Aorta (tissue), 5 donors: ENCODE measurements at places on chromosomes 1 and 21. TPM values are rescaled to one million over a fixed set of nuclear protein-coding genes. Genes with fewer than 3 reads are reported as not detected.

DNA sequence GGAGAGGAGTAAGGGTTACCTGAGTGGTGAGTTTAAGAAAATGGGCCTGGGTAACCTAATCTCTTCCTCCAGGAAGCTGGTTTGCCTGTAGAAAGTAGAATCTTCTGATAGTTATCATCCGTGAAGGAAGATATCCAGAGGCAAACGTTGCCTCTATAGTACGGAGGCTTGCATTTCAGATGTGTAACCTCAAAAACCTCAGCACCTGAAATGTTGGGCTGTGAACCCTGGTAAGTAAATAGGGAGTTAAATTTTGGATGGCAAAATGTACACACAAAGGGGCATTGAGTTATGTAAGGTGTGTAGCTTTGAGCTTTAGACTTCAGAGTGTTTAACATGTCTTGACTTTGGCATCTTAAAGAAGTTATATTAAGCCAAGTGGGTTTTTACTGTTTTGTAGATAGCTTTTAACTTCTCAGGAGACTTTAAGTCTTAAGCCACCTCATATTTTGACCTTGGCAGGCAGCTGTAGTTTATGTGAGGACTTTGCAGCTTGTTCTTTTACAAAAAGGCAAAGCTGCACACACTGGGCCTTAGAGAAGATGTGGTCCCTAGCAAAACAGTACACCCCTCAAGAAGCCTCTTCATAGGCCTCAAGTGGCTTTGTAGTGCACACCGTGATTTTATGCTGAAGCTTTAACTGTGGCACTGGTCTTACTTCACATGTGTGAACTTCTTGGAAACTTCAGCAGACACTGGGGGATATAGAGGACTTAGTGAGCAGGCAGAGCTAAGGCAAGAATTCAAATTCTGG is 83.4 kb downstream of the SNRPE start:
- H3K27me3 ChIP-seq: no peaks in the 10 kb centered on the region
- H3K36me3 ChIP-seq: no peaks in the 10 kb centered on the region
- H3K4me1 ChIP-seq: no peaks in the 10 kb centered on the region
- DNase-seq: no peak
- no peak overlapping the region for H3K27ac ChIP-seq
- H3K4me3 ChIP-seq: no peak overlapping the region

The ABCD3 gene
- 34.7 TPM for total RNA-seq

GRCh38 chr1:3641046-3641760 is 8.7 kb downstream of the WRAP73 start:
- H3K4me3 ChIP-seq: no peak overlapping the region
- peaks cover 12% of the 10 kb centered on the region for H3K36me3 ChIP-seq
- H3K27ac ChIP-seq: no peak overlapping the region
- H3K4me1 ChIP-seq: no peaks in the 10 kb centered on the region
- DNase-seq: peak; percentile 61

DNA sequence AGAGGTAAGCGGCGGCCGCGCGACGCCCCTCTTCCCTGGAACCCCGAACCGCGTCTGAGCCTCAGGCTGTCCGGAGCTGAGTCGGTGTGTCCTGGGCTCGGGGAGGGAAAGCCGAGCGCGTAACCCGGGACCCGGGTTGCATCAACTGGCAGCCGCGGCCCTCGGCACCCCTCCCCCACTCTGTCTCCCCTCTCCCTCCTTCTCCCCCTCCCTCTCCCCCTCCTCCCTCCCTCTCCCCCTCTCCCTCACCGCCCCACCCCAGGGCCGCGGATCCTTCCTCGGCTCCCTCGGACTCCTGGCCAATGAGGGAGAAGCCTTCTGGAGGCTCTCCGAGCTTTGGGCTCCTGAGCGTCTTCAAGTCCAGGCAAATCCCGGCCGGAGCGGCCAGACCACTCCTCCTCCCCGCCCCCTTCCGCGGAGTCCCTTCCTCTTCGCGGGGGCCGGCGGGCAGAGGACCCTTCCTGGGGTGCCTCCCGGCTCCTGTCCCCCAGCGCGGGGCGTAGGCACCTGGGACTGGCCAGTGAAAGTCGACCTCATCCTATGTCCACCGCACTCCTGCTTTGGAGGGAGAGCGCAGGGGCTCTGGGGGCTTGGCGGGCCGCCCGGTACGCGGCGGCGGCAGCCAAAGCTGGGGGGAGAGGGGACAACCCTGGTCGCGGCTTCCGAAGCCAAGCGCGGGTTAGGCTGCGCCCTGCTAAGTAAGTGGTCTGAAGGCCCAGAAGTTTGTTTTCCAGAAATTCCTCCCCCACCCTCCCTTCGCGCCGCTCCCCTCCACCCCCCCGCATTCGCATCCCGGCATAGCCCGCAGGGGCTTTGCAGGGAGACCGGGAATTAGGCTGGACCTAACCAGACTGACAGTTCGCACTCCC is 850 bp downstream of the SESN2 start:
- H3K27ac ChIP-seq: peak overlapping the region; percentile 65
- no peaks in the 10 kb centered on the region for H3K27me3 ChIP-seq
- H3K4me3 ChIP-seq: peak overlapping the region; percentile 64

The TLCD4 gene
- total RNA-seq: 17.3 TPM

GRCh38 chr1:24900486-24900849 is 29.6 kb downstream of the RUNX3 start:
- no peak overlapping the region for H3K27ac ChIP-seq
- peak; percentile 41 for DNase-seq
- H3K36me3 ChIP-seq: no peaks in the 10 kb centered on the region
- no peaks in the 10 kb centered on the region for H3K4me1 ChIP-seq

- no peak overlapping the region for H3K27ac ChIP-seq
- no peak for DNase-seq
- no peak overlapping the region for H3K4me3 ChIP-seq
- no peaks in the 10 kb centered on the region for H3K36me3 ChIP-seq
Observed at GRCh38 chr1:81550753-81551152, 250.0 kb upstream of the ADGRL2 start.

The SLC6A9 gene
- 5.5 TPM for total RNA-seq

GRCh38 chr1:109040627-109040988 is 1.3 kb downstream of the WDR47 start:
- H3K27ac ChIP-seq: no peak overlapping the region
- no peak for DNase-seq
- H3K4me1 ChIP-seq: no peaks in the 10 kb centered on the region

The MFAP2 gene
- total RNA-seq: 29.9 TPM

- H3K27me3 ChIP-seq: no peaks in the 10 kb centered on the region
- no peaks in the 10 kb centered on the region for H3K36me3 ChIP-seq
- DNase-seq: no peak
- no peak overlapping the region for H3K4me3 ChIP-seq
Observed at GRCh38 chr1:162253790-162254189, 122.9 kb downstream of the SPATA46 start.

GRCh38 chr1:52007215-52008002 is 16.9 kb upstream of the RAB3B start:
- no peak overlapping the region for H3K4me3 ChIP-seq
- no peaks in the 10 kb centered on the region for H3K27me3 ChIP-seq
- H3K27ac ChIP-seq: no peak overlapping the region
- DNase-seq: no peak

DNA sequence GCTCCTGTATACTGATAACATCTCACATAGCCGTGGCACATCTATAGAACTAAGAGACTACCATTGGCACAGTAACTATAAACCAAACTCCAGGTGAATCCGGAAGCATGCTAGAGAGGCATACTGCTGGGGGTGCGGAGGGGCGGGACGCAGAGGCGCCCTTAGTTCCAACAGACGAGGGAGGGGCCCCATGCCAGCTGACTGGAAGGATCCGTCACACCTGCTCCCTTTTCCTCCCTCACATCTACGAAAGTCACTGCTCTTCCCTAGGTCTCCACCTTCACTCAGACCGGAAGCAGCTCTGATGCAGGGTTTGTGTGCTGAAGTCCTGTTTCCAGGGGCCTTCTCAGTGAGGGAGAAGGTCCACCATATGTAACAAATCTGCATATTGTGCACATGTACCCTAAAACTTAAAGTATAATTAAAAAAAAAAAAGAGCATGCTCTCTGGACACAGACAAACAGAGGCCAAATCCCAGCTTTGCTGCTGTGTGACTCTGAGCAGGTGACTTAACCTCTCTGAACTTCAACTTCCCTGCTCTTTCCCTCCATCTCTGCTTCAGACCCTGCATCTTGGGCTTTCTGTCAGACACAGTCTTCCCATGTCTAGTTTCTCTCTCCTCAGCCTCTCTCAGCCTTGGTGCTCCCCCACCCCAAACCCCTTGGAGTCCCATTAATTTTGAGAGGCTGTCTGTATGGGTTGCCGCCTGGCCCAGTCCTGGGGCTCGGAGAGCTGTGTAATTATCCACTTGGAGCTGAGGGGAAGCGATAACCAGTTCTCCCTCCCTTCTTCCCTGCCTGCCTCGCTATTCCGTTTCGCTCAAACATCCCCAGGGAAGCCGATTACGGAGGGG is 7.8 kb upstream of the GJB5 start:
- no peak overlapping the region for H3K4me3 ChIP-seq
- H3K4me1 ChIP-seq: no peaks in the 10 kb centered on the region
- peak; percentile 58 for DNase-seq
- no peaks in the 10 kb centered on the region for H3K27me3 ChIP-seq
- no peak overlapping the region for H3K27ac ChIP-seq

The PDZK1IP1 gene
- 3.7 TPM for total RNA-seq

The S100A4 gene
- 967 TPM for total RNA-seq

DNA sequence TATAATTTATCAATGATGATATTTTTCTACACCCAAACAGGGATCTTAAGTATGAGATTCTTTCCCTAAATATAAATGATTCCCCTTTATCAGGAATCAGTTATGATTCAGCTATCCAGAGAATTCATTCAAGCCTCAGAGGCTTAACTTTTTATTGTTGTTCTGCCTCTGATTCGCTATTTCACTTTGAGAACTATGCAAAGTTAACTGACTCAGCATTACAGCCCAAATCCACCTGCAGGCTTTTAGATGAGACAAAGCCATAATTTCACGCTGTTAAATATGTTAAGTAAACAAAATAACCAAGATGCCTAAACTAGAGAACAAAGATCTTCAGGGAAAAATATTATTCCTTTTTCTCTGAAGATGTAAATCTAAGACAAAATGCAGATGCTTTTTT is 8.5 kb downstream of the SCYL3 start:
- no peak overlapping the region for H3K4me3 ChIP-seq
- no peaks in the 10 kb centered on the region for H3K27me3 ChIP-seq
- DNase-seq: no peak
- H3K4me1 ChIP-seq: no peaks in the 10 kb centered on the region

- no peaks in the 10 kb centered on the region for H3K27me3 ChIP-seq
- DNase-seq: no peak
Observed at GRCh38 chr1:98480271-98480670, 181.2 kb upstream of the SNX7 start.

The NID1 gene
- 63.3 TPM for total RNA-seq

- H3K27me3 ChIP-seq: no peaks in the 10 kb centered on the region
- H3K4me3 ChIP-seq: peak within 1 kb of the TSS; percentile 29
- H3K4me1 ChIP-seq: no peaks in the 10 kb centered on the region
- peak; percentile 91 for DNase-seq
- H3K27ac ChIP-seq: no peak within 1 kb of the TSS
Observed at GRCh38 chr1:27872059-27872801, at the start of gene THEMIS2. Gene THEMIS2, plus strand, starts transcription at chr1:27872544. Its CDS starts 28 bp downstream, at chr1:27872572.

- no peak overlapping the region for H3K4me3 ChIP-seq
- H3K27me3 ChIP-seq: no peaks in the 10 kb centered on the region
- no peaks in the 10 kb centered on the region for H3K36me3 ChIP-seq
- no peak overlapping the region for H3K27ac ChIP-seq
- H3K4me1 ChIP-seq: no peaks in the 10 kb centered on the region
- DNase-seq: no peak
Observed at GRCh38 chr1:245448975-245449431, 294.2 kb downstream of the KIF26B start.

The CHIA gene
- not detected for total RNA-seq

The DENND2D gene
- 12.3 TPM for total RNA-seq

DNA sequence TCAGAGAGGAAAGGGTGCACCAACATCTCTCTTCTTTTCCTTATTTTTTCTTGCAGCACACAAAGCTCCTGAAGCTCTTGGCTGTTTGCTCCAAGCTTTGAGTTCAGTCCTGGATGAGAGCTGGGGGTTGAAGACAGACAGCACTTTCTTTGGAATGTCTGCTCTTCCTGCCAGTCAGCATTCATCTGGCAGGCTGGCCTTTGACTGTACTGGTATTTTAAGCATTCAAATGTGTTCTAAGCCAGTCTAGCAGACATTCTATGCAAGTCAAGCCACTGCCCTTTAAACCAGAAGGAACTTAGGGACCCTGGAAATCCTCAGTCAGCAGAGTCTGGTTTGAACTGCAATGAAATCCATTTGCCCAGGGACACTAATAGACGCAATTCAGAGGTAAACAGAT is 45.0 kb downstream of the XCL1 start:
- H3K36me3 ChIP-seq: no peaks in the 10 kb centered on the region
- peaks cover 2% of the 10 kb centered on the region for H3K4me1 ChIP-seq
- H3K4me3 ChIP-seq: no peak overlapping the region
- H3K27me3 ChIP-seq: no peaks in the 10 kb centered on the region

DNA sequence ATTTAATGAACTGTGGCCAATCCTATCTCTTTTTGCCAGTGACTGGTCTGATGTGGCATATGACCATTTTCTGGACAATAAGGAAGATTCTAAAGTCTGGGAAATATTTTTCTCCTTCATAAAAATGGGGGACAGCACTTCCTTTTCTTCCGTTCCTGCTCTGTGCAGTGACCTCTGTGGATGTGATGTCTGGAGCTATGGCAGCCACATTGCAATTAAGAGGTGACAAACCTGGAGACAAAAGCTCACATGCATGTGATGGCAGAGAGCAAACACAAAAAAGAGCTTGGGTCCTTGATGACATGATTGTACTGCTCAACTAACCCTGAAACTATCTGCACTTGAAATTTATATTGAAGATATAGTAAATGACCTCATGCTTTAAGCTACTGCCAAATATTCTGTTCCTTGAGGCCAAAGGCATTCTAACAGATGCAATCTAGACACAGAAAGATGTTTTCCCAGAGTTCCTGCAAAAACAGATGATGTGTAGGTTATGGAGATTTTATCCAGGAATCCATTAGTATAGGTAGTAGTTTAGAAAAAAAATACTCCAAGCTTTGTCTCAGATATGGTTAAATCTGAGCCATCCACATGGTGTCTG is 2.2 kb upstream of the MAGI3 start:
- no peaks in the 10 kb centered on the region for H3K4me1 ChIP-seq
- no peak overlapping the region for H3K4me3 ChIP-seq
- no peaks in the 10 kb centered on the region for H3K36me3 ChIP-seq
- H3K27me3 ChIP-seq: no peaks in the 10 kb centered on the region

- no peak overlapping the region for H3K27ac ChIP-seq
- H3K4me1 ChIP-seq: no peaks in the 10 kb centered on the region
- H3K4me3 ChIP-seq: no peak overlapping the region
- no peaks in the 10 kb centered on the region for H3K36me3 ChIP-seq
Observed at GRCh38 chr21:21688889-21689288, 690.7 kb downstream of the NCAM2 start.

- H3K36me3 ChIP-seq: no peaks in the 10 kb centered on the region
- no peak for DNase-seq
- no peaks in the 10 kb centered on the region for H3K27me3 ChIP-seq
Observed at GRCh38 chr1:153475282-153475681, 14.8 kb upstream of the S100A7 start.

GRCh38 chr1:87400813-87401212 is 72.1 kb downstream of the LMO4 start:
- no peaks in the 10 kb centered on the region for H3K36me3 ChIP-seq
- H3K4me1 ChIP-seq: no peaks in the 10 kb centered on the region
